ENCODE measurements at places on chromosomes 3 and 15. TPM values are rescaled to one million over a fixed set of nuclear protein-coding genes. Genes with fewer than 3 reads are reported as not detected.

Gene ARGFX
- total RNA-seq = not detected

Gene GP9
- total RNA-seq = not detected

Gene SLC28A2
- not detected for total RNA-seq

Gene PIERCE2
- 2.6 TPM for total RNA-seq

Gene CFAP161
- not detected for total RNA-seq

Gene GPR27
- total RNA-seq = not detected

Gene AP3B2
- total RNA-seq = not detected

Gene KLHL18
- 22.5 TPM for total RNA-seq

Gene LRRC3B
- not detected for total RNA-seq

Gene SNTN
- not detected for total RNA-seq

Gene LRRC31
- not detected for total RNA-seq

Gene COL8A1
- total RNA-seq = 114 TPM

Gene CALML4
- 4.6 TPM for total RNA-seq

Gene SERPINI1
- 1.4 TPM for total RNA-seq

Gene CHD2
- 34.9 TPM for total RNA-seq

Gene GANC
- total RNA-seq = 18.6 TPM

Gene STAC
- 0.18 TPM for total RNA-seq

Gene UBAP1L
- total RNA-seq = 0.18 TPM

Data from myometrial cell (primary cell).